ENCODE measurements at places on chromosomes 6 and 20. TPM values are rescaled to one million over a fixed set of nuclear protein-coding genes. Genes with fewer than 3 reads are reported as not detected.

GRCh38 chr20:46990017-46990595 lies 95.5 kb downstream of the EYA2 start:
- DNase-seq: no peak

GRCh38 chr6:43061861-43062260 lies 2.4 kb downstream of the KLC4 start:
- DNase-seq: no peak

GRCh38 chr20:49699200-49699992 lies 14.3 kb downstream of the B4GALT5 start:
- DNase-seq: no peak

DNA sequence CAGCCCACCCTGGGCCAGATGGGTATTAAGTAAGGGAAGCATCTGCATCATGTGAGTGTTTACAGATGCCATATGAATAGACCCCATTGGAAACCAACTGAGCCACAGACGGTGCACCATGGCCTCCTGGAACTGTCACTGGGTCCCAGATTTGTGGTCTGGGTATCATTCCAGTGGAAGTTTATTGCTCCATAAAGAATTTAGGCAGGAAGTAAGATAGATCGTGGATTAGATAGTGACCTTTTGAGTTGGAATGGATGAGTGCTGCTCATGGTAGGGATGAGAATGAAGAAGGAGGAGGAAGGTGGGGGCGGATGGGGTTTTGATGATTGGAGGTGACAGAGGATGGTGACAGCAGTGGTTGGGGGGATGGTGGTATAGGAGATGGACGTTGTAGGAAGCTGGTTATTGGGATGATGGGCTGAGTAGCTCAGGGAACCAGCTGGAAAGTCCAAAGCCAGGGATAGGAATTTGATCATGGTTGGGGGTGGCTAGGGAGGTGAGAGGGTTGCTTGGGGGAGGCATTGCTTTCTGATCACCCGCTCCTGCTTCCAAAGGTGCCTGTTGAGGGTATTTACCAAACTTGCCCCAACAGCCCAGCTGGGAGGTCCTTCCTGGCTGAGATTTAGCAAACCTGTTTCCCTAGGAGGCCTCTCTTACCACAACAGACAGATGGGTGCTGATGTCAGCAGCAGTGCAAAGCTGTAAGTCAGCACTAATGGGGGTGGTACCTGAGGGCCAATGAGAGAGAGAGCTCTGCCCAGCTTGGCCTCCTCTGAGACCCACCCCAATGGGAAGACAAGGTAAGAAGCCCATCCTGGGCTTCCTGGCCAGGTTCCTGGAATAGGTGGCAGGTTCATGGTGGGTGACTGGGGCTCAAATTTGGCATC lies 78.0 kb downstream of the VEGFA start:
- DNase-seq: no peak

ATP6V1G2 gene
- 3.3 TPM for polyA plus RNA-seq

TMEM30A gene
- 72.1 TPM for polyA plus RNA-seq

All from muscle of arm (tissue), 14 donors.